GM10248 (cell line): ENCODE measurements at places on chromosomes 13 and 19.

GRCh38 chr19:52665529-52665928, 27.4 kb upstream of the ZNF83 start:
- no peak for DNase-seq

- DNase-seq, result no peak
Observed at GRCh38 chr13:73177916-73178565, 119.2 kb downstream of the KLF5 start.

DNA sequence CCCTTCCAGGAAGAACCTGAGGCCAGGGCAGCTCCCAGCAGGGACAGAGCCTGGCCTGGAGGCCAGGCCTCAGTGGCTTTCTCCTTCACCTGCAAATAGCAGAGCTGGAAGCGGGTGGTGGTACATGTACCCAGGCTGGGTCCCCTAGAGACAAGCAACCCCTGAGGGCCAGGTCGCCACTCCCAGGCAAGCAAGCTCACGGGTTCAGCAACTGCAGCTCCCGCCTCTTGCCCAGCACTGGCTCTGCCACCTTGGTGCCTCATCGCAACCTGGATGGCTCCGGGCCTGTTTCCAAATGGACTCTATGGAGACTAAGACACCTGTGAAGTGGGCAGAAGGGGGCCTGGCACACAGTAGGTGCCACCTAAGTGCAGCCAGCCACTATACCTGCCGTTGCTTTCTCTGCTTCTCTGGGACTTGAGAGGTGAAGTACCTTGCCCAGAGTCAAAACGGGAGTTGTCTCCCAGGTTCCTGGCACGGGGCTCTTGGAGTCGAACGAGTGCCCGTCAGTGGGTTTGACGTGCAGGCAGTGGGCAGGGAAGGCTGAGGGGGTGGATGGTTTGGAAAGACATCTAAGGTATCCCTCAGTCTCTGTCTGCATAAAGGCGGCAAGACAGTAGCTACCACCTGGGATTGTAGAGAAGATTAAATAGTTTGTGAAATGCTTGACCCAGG, 2.4 kb upstream of the PLPP2 start:
- DNase-seq, result no peak

- no peak for DNase-seq
Observed at GRCh38 chr19:5889288-5889971, 14.2 kb downstream of the NDUFA11 start.

DNA sequence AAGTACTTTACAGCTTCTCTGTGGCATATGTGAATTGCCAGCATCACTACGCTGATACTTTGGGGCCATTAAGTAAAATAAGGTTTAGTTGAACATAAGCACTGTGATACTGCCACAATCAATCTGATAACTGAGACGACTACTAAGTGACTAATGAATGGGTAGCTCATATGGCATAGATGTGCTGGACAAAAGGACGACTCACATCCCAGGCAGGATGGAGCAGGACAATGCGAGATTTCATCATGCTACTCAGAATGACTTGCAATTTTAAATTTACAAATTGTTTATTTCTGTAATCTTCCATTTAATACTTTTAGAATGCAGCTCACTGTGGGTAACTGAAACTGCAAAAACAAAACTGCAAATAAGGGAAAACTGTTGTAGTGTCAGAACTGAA, 13.6 kb downstream of the CCDC122 start:
- no peak for DNase-seq

GRCh38 chr19:9848060-9848459, 12.9 kb downstream of the PIN1 start:
- DNase-seq, result no peak

GRCh38 chr13:30063892-30064291, 213.5 kb upstream of the UBL3 start:
- DNase-seq, result no peak

DNA sequence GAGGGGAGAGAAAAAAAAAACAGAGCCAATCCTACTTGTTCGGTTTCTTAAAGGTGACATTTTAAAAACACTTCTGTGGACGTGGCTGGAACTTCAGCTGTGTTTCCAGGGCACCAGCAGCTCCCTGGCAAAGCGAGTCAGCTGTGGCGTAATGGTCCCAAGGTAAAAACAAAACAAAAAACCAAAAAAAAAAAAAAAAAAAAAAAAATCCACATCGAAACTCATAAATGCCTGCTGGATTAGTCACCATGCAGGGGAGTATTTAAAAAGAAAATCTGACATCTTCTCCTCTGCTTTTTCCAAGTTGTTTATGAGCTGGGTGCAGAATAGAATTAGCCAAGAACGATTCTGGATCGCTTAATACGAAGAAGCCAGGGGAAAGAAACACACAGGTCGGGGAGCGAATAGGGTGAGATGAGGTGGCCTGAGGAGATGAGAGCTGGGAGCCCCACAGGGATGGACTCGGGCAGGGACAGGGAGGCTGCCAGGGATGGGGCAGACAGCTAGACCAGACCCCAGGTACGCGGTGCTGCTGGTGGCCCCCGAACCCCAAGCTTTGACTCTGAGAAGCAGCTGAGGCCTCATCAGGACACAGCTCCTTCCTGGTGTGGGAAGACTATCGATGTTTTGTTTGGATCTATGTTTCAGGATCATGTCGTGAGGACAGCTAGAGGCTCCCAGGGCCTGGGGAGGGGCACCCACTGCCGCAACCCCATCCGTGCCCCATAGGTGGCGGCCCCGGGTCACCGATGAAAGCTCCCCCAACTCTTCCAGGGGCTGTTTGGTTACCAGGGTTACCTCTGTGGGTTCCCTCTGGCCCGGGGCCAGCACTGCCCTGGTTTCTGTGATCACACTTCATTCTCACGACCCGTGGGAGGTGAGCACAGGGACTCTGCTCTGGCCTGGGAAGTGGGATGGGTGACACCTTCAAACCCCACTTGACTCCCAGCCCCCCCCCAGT, 3.1 kb upstream of the CTXN1 start:
- DNase-seq, result peak; percentile 75
